ENCODE measurements at places on chromosomes 2 and 18.

GRCh38 chr2:20363578-20363977 is 12.9 kb upstream of the PUM2 start:
- no peak overlapping the region for H3K27ac ChIP-seq
- H3K27me3 ChIP-seq, result no peaks in the 10 kb centered on the region
- no peaks in the 10 kb centered on the region for H3K4me1 ChIP-seq
- H3K4me3 ChIP-seq, result no peak overlapping the region

DNA sequence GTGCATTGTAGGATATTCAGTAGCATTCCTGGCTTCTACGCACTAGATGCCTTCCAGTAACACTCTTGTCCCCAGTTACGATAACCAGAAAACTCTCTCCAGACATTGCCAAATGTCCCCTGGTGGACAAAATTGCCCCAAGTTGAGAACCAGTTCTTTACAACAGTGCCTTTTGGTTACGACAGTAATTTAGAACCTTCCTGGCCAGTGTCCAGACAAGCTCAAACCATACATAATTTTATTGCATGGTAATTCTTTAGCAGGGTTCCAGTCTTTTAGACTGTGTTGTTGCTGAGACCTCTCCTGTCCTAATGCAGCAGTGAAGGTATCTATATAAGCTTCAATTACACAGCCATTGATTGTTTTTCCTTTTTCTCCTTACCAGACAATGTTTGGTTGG is 20.2 kb downstream of the RNMT start:
- H3K27me3 ChIP-seq, result no peaks in the 10 kb centered on the region
- no peaks in the 10 kb centered on the region for H3K36me3 ChIP-seq
- peak; percentile 35 for DNase-seq
- H3K27ac ChIP-seq, result no peak overlapping the region
- no peaks in the 10 kb centered on the region for H3K4me1 ChIP-seq
- H3K4me3 ChIP-seq, result no peak overlapping the region

DNA sequence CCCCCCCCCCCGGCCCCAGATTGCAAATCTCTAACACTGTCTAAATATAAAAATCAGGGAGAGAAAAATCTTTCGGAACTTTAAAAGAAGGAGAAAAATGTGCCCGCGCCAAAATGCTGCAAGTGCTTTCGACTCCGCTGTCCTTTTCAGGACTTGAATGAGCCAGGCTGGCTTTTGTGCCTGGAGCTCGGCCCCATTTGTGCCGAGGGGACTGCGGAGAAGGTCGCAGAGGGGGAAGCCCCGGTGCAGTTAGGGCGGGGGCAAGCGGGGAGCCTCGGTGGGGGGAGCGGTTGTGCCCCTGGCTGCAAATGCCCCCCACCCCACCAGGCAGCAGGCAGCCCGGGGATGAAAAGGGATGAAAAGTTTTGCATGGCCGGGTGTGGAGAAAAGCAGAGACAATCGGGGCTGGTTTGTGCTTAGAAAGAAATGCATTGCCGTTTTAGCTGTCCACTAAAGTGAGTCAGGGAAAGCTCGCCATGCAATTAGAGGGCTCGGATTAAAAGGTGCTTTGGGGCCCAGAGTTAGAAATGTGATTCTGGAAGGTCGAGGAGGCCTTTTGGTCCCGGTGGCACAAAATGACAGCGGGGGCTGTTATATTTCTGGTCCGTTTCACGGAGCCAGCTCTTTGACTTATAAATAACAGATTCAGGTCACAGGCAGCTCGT is 1.6 kb downstream of the INHBB start:
- no peak for DNase-seq
- H3K27me3 ChIP-seq, result peaks cover 74% of the 10 kb centered on the region
- no peak overlapping the region for H3K27ac ChIP-seq
- H3K36me3 ChIP-seq, result no peaks in the 10 kb centered on the region

GRCh38 chr2:233174137-233174536 is 77.3 kb upstream of the ATG16L1 start:
- no peaks in the 10 kb centered on the region for H3K36me3 ChIP-seq
- no peak overlapping the region for H3K27ac ChIP-seq
- H3K4me1 ChIP-seq, result no peaks in the 10 kb centered on the region
- no peak for DNase-seq

- H3K4me1 ChIP-seq, result no peaks in the 10 kb centered on the region
- H3K27ac ChIP-seq, result no peak overlapping the region
- no peaks in the 10 kb centered on the region for H3K36me3 ChIP-seq
- H3K27me3 ChIP-seq, result no peaks in the 10 kb centered on the region
- no peak overlapping the region for H3K4me3 ChIP-seq
- no peak for DNase-seq
These were observed 51.3 kb downstream of the GTF2A1L start for GRCh38 chr2:48668992-48669391.

DNA sequence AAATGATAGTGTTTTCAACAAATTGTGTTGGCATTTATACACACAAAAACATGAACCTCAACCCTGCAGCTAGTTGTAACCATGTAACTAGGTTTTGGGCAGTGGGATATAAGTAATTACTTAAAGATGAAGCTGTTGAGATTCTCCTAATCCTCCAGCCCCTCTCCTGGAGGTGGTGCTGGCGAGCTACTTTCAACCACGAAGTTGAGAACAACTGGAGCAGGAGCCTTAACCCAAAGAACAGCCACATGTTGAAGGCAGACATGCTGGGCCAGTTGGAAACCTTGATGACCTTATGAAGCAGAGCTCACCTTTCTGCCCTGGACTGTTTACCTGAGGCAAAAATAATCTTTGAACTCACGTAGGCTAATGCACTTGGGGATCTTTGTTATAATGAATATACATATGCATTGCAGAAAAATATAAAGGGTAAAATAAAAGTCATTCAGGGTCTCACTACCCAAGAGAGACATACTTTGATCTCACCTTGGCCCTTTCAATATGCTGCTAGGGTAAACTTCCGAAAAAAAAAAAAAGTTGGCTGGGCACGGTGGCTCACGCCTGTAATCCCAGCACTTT is 89.6 kb upstream of the NPAS2 start:
- H3K4me3 ChIP-seq, result no peak overlapping the region
- no peak overlapping the region for H3K27ac ChIP-seq
- no peaks in the 10 kb centered on the region for H3K36me3 ChIP-seq
- no peaks in the 10 kb centered on the region for H3K4me1 ChIP-seq
- DNase-seq, result peak; percentile 70

DNA sequence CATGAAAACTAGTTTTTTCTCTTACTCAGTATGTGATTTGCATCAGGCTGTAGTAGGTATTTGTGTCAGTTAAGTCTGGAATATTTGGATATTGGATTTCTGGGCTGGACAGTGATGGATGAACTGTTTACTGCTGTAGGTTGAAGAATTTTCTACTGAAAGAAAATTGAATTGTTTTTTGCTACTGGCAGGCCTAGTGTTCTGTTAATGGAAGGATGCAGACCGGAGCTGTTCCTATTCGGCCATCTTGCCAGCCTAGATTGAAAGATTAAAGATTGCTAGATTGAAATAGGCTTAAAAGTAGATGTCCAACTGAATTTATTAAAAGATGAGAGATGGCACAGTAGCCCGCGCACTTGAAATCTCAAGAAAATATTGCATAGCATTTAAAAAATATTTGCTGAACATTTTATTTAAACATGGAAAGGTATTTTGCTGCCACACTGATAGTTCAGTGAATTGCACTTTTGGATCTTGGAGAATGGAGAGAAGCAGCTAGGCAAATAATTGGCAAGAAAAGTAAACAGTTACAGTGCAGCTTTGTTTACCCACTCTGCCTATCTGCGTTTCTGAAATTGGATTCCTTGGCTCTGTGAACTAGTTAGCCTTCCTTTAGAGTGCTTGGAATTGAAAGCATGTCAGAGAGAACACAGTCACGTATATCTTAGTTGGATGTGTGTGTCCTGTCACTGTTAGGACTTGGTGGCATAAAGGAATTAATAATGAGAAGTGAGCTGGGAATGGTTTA is 54.1 kb downstream of the EPB41L5 start:
- peaks cover 15% of the 10 kb centered on the region for H3K4me1 ChIP-seq
- no peaks in the 10 kb centered on the region for H3K36me3 ChIP-seq
- H3K27ac ChIP-seq, result no peak overlapping the region
- H3K27me3 ChIP-seq, result no peaks in the 10 kb centered on the region
- no peak overlapping the region for H3K4me3 ChIP-seq

DNA sequence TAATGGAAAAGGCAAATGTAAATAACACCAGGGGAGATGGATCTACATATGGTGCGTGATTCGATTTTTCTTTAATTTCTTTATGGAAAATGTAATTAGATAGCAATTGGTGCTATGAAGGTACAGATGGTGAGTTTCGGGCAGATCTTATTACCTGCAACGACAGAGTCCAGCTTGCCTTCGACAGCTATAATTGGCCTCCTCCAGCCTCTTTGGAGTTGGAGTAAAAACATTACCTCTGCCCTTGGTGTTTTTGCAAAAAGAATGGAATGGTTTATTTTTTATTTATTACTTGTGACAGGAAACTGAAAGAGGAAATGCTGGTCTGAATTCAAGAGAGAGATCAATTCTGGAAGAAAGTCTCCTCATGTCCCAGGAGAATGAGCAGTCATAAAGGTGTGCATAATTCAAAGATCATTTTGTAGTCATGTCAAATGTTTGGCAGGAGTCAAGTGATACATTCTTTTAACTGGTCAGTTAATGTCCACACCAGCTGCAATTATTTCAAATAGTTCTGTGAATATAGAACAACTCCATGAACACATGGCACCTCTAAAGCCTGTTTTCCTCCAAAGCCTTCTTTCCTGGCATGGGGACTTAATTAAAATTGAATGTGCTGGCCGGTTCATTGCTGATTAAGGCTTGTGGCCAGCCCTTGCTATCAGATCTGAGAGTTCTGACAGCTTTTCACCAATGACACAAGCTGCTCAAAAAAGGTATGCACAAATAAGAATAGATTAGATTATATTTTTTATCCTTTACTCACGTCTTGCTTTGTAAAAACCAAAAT is 46.9 kb upstream of the KCNH7 start:
- H3K4me1 ChIP-seq, result no peaks in the 10 kb centered on the region
- no peak for DNase-seq
- no peaks in the 10 kb centered on the region for H3K36me3 ChIP-seq
- H3K27ac ChIP-seq, result no peak overlapping the region

DNA sequence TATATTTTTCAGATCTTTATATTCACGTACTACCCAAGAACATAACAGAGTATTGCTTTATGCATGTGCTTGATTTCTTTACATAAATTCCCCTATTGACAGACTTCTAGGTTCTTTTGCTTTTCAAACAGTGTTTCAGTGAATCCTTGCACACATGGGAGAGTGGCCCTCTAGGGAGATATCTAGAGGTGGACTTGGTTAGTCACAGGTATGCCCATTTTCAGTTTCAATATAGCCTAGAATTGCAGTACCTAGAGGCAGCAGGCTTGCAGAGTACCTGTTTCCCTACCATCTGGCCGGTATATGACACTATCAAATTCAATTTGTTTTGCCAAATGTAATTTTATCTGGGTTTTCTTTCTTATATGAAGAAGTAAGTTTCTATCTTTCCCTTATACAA is 36.8 kb downstream of the EML6 start:
- no peaks in the 10 kb centered on the region for H3K36me3 ChIP-seq
- H3K27me3 ChIP-seq, result no peaks in the 10 kb centered on the region
- no peak overlapping the region for H3K27ac ChIP-seq
- H3K4me1 ChIP-seq, result no peaks in the 10 kb centered on the region

GRCh38 chr18:52499644-52500043 is 159.6 kb downstream of the DCC start:
- no peak overlapping the region for H3K27ac ChIP-seq
- no peaks in the 10 kb centered on the region for H3K27me3 ChIP-seq
- no peak for DNase-seq
- H3K4me3 ChIP-seq, result no peak overlapping the region
- no peaks in the 10 kb centered on the region for H3K36me3 ChIP-seq
- no peaks in the 10 kb centered on the region for H3K4me1 ChIP-seq

DNA sequence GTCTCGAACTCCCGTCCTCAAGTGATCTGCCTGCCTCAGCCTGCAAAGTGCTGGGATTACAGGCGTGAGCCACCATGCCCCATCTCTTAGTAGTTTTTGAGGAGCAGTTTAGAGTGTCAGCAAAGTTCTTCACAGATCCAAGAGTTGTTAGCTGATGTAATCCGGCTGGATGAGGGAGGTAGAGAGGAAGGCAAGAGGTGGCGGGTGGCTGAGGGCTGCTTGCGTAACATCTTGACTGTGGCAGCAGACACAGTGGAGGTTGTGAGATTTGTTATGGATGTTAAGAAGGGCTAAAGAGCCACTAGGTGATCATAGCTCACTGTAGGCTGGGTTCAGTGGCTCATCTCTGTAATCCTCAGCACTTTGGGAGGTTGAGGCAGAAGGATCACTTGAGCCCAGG is 19.5 kb upstream of the FAM136A start:
- H3K27ac ChIP-seq, result no peak overlapping the region
- no peak overlapping the region for H3K4me3 ChIP-seq
- H3K4me1 ChIP-seq, result no peaks in the 10 kb centered on the region
- H3K36me3 ChIP-seq, result no peaks in the 10 kb centered on the region
- no peak for DNase-seq

DNA sequence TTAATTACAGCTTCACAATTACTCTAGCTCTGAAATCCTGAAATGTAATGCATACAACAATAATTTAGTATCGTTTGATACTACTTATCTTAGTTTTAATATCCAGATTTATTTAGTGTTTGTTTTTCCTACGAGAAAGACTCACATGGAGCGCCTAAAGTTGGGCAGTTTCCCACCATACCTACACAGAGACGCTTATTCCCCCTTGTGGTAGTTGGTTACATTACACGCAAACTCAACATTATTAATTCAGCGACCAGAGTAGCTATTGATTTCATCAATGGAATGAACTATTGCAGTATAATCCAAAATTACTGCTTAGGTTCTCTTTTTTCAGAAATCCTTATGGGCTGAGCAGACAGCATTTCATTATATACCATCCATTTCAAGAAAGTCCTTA is 164.0 kb upstream of the REG3G start:
- no peaks in the 10 kb centered on the region for H3K36me3 ChIP-seq
- no peak for DNase-seq
- no peaks in the 10 kb centered on the region for H3K27me3 ChIP-seq
- no peaks in the 10 kb centered on the region for H3K4me1 ChIP-seq
- no peak overlapping the region for H3K4me3 ChIP-seq
- no peak overlapping the region for H3K27ac ChIP-seq

- no peak for DNase-seq
- H3K4me3 ChIP-seq, result no peak overlapping the region
- H3K27me3 ChIP-seq, result no peaks in the 10 kb centered on the region
- H3K36me3 ChIP-seq, result no peaks in the 10 kb centered on the region
These were observed 47.5 kb upstream of the TXNDC2 start for GRCh38 chr18:9838144-9838877.

DNA sequence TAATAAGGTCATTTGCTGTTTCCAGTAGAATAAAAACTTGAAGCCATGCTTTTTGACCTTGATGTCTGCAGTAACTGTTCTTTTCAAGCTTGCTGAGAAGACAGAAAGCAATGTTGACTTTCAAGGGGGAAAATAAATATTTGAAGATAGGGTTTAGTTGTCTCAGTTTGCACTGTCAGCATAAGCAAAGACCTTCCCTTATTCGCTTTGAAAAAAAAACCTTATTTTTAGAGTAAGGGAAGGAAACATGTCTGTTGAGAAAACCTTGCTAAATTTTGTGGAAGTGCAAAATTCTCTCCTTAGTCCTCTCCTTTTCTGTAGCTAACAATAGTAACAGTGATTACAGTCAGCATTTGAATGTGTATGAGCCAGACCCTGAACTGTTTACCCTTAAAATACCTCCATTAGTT is 43.1 kb downstream of the MAP4K4 start:
- H3K4me3 ChIP-seq, result no peak overlapping the region
- peaks cover 63% of the 10 kb centered on the region for H3K4me1 ChIP-seq
- H3K36me3 ChIP-seq, result no peaks in the 10 kb centered on the region
- H3K27me3 ChIP-seq, result no peaks in the 10 kb centered on the region
- no peak for DNase-seq
